ENCODE measurements at places on chromosomes 1 and 21.

DNA sequence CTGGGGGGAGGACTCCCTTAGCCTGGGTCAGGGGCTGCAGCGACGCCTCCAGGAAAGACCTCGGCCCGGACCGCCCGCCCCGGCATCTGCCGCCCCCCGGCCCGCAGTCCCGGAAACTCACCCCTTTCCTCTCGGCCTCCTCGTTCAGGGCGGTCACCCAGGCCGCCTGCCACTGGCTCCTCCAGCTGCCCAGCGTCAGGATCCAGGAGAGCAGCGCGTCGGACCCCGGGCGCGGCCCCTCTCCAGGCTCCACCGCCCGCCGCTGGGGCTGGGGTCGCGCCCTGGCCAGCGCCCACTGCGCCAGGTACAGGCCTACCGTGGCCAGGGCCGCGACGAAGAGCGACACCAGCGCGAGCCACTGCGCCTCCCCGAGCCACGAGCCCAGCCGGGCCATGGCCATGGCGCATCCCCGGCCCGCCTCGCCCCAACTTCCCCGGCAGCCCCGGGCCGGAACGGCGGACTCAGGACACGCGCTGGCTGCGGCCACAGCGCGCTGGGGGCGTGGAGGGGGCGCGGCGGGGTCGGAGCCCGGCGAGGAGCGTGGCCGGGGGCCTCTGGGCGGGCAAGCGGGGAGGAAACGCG is 478 bp downstream of the C2CD2 start:
- H3K27me3 ChIP-seq: no peaks in the 10 kb centered on the region
- H3K4me1 ChIP-seq: peaks cover 37% of the 10 kb centered on the region
- peak overlapping the region; percentile 79 for H3K4me3 ChIP-seq
- no peak overlapping the region for H3K27ac ChIP-seq

GRCh38 chr1:155186794-155187455 is 13.3 kb downstream of the TRIM46 start:
- no peak for DNase-seq
- H3K4me3 ChIP-seq: no peak overlapping the region
- H3K27ac ChIP-seq: no peak overlapping the region
- H3K36me3 ChIP-seq: no peaks in the 10 kb centered on the region
- no peaks in the 10 kb centered on the region for H3K27me3 ChIP-seq

DNA sequence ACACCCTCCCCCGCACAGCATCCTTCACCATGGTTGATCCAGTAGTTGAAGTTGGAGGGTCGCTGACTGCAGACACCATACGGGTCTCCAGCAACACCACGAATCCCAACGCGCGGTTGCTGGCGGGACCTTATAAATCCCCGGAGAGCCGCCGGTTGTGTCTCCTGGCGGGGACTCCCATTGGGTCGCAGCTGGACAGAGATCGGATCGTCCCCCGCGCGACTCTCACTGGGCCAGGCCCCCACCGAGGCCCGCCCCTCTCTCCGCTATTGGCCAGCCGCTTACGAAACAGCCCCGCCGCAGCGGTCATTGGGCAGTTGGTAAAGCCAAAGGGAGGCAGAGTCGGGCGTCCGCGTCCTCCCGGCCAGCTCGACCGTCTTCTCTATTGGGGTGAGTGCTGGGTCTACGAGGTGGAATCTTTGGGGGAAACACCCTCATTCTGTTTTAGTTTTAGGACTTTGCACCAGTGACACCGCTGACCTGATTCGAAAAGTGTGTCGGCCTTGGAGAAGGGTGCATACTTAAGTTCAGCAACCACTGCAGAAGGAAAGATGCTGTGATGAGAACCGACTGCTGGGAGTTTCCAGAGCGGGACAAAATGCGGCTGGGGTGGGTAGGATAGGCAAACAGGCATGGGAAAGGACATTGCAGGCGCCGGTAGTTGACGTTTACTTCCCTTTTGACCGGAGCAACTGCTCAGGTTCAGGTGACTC is 27.4 kb downstream of the RABIF start:
- peak; percentile 95 for DNase-seq
- H3K27ac ChIP-seq: no peak overlapping the region

DNA sequence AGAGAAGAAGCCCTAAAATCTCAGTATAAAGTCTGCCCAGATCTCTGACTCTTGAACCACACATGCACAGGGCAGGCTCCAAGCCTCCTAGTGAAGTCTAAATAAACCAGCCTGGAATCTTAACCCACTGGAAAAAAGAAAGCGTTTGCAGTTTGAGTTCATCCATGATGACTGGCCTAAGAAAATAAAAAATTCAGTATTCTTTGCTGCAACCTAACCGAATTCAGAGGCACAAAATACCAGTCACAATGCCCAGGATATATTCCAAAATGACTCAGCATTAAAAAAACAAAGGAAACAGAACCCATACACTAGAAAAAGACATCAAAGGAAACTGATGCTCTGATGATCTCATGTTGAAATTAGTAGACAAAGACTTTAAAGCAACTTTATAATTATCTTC is 269.2 kb downstream of the SDCCAG8 start:
- no peak overlapping the region for H3K4me3 ChIP-seq
- peaks cover 14% of the 10 kb centered on the region for H3K4me1 ChIP-seq
- no peaks in the 10 kb centered on the region for H3K27me3 ChIP-seq
- H3K36me3 ChIP-seq: 0 out of 2 replicates have a peak, but pooled peaks cover 9% of the 10 kb centered on the region
- H3K27ac ChIP-seq: peak overlapping the region; percentile 72

GRCh38 chr21:43815107-43815613 is 25.8 kb downstream of the RRP1 start:
- H3K4me1 ChIP-seq: no peaks in the 10 kb centered on the region
- no peak overlapping the region for H3K4me3 ChIP-seq
- no peak overlapping the region for H3K27ac ChIP-seq

- no peak for DNase-seq
- H3K27me3 ChIP-seq: no peaks in the 10 kb centered on the region
- H3K27ac ChIP-seq: no peak overlapping the region
- no peaks in the 10 kb centered on the region for H3K36me3 ChIP-seq
- H3K4me1 ChIP-seq: no peaks in the 10 kb centered on the region
- no peak overlapping the region for H3K4me3 ChIP-seq
These were observed 5.2 kb upstream of the EPB41 start for GRCh38 chr1:28909198-28909597.

DNA sequence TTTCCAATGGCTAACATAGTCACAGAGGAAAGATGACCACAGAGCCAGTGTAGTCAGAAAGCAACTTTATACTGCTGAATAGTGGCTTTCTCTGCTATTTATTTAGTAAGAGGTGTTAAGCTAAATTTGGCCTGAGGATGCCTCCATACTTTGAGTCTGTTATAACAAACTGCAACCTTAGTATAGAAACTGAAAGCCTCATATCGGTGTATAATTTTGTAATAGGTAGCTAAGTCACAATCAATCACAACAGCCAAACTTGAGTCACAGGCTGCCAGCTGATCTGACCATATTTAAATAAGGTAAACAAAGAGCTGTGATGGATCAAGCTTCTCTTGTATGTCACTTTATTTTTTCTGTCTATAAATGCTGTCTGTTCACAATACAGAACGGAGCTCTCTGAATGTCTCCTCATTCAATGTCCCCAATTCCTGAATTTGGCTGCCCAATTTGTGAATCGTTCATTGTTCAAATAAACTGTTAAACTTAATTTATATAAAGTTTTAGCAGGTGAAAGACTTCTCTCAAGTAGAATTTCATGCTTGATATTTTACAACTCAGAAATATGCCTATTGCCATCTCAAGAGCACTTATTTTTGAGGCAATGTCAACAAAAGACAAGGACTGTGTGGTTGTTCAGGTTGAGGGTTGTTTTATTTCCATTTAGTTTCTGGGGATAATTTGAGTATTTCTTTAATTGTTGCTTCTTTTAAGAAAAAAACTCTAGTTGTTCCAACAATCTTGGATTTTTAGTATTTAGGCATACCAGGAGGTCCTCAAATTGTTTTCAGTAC is 339.7 kb upstream of the B3GALT2 start:
- no peak for DNase-seq
- no peaks in the 10 kb centered on the region for H3K36me3 ChIP-seq
- H3K27ac ChIP-seq: no peak overlapping the region
- H3K27me3 ChIP-seq: no peaks in the 10 kb centered on the region
